ENCODE measurements at places on chromosomes 6 and 20.
A peak's percentile ranks its signal among the peaks of the same experiment; 100 is the strongest.

DNA sequence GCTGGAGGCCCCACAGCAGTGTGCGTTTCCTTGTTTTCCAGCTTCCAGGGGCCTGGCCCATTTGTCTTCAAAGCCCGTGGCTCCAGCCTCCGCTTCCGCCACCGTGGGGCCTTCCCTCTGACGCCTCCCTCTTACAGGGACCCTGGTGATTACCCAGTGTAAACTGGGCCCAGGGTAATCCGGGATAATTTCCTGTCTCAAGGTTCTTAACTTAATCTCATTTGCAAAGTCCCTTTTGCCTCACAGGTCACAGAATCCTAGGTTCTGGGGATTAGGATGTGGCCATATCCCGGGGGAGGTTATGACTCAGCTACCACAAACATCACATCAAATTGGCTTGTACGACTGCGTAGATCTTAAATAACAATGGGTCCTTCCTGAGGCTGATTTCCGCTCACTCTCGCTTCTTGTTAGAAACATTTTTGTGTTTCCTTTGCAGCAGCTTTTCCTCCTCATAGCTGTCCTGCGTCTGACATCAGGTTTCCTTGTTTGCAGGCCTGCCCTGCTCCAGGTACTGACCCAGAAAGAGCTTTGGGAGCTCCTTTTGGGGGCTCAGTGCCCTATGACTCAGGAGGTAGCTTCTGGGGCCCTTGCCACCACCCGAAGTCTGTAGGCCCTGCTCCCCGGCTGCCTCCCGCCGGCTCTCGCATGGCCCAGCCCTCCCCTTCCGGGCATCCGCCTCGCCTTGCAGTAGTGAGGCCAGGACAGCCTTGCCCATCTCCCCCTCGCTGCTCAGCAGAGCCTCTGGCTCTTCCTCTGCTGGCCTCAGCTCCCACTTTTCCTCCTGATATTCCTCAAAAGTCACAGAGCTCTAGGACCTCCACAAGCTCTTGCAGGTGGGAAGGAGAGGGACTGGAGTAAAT, 100.5 kb downstream of the ERMARD start:
- DNase-seq: no peak

DNA sequence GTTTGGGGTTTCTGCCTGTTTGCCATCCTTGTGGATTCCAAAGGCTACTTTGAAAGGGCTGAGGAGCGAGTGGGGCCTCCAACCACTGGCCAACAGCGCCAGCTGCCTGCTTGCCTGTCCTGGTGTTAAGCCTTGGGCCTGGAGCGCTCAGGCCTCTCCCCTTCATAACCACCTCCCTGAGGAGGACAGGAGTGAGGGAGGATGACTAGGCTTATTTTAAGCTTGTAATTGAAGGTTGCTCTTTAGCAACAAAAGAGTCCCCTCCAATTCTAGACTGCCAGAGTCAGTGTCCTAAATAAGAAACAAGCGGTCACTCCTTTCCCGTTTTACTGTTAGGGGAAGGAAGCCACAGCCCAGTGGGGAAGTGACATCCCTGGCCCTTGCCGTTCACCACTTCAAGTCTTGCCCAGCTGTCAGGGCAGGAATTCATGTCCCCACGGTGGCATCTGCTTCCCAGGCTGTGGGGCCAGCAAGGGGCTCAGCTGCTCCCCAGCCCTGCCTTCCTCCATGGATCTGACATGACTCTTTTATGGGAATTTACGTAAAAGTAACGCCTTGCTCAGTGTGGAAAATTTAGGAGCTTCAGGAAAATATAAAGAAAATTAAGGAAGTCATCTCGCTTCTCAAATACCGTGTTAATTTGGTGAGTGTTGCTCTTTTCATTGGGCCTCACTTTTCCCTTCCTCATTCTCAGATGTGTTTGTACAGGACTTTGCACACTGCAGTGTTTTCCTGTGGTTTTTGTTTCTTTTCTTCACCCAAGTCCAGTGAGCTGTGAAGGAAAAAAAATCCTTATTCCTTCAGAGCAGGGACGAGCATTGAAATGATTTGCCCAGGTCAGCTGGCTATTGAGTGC, 57.8 kb downstream of the SSR1 start:
- no peak for DNase-seq

DNA sequence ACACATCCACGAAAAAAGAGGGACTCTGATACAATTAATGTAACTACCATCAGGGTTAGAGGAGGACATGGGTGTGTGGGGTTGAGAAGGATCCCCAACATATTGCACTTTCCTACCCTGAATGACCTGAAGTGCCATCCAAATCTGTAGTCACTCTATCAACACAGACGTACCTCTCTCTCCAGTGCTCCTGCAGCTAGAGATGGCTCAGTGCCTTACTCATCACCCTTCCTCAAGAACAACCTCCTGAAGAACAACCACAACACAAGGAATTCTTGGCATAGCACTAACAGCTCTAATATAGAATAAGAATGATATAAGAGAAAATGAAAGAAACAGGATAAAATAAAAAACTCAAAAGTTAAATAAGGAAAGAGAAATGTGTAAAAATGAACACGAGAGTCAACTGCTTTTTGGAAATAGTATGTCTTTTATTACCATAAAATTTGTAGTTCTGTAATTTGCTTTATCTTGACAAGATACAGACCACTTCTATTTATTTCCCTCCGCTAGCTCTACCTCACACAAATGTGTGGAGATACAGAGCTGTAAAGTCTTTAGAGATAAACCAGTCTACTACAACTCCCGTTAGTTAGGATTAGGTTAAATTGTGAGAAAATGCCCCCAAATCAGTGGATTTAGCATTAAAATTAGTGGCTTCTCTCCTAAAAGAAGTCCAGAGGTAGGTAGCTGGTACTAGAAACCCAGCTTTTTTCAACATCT, 63.9 kb downstream of the REV3L start:
- DNase-seq: no peak

- no peak for DNase-seq
These were observed 10.4 kb upstream of the TRAF3IP2 start for GRCh38 chr6:111615916-111616612.

- DNase-seq: peak; percentile 56
These were observed 1.7 kb downstream of the SCML4 start for GRCh38 chr6:107822176-107823046.

GRCh38 chr6:125802943-125803377, 12.2 kb downstream of the NCOA7 start:
- no peak for DNase-seq

DNA sequence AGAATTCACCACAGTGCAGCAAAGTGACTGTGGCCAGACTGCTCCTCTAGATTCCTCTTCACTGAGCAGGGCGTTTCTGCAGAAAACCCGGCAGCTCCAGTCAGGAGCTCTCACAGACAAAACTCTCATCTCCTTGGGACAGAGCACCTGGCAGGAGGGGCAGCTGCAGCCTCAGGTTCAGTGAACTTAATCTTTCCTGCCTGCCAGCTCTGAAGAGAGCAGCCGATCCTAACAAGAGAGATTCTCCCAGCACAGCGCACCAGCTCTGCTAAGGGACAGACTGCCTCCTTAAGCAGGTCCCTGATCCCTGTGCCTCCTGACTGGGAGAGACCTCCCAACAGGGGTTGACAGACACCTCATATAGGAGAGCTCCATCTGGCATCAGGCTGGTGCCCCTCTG, 1065.5 kb downstream of the GRIK2 start:
- no peak for DNase-seq

GRCh38 chr20:50995506-50995905, 27.4 kb downstream of the KCNG1 start:
- no peak for DNase-seq

DNA sequence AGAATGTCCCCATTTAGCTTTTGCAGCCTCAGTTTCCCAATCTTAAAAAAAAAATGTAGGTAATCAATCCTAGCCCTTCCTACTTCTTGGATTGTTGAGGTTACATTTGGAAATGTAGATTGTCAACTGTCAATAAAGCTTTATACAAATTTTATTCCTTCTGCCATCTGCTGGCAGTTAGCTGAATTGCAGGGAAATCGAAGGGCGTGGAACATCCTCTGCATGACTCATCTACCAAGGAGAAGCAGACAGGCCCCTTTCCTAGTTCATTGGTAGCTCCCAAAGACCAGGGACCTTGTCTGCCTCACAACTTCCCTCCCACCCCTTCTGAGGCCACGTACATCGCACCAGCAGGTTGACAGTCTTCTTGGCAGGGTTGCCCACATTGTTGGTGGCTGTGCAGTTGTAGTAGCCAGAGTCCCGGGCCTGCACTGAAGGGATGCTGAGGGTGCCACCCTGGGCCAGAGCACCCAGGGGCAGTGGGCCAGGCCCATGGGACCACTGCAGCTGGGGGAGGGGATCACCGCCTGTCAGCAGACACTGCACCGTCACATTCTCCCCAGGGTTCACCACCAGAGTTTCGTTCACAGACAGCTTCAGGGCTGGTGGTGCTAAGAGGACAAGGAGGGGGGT, 43.6 kb downstream of the MDGA1 start:
- DNase-seq: peak; percentile 61

- no peak for DNase-seq
These were observed 287.5 kb downstream of the LRFN2 start for GRCh38 chr6:40299681-40300080.

DNA sequence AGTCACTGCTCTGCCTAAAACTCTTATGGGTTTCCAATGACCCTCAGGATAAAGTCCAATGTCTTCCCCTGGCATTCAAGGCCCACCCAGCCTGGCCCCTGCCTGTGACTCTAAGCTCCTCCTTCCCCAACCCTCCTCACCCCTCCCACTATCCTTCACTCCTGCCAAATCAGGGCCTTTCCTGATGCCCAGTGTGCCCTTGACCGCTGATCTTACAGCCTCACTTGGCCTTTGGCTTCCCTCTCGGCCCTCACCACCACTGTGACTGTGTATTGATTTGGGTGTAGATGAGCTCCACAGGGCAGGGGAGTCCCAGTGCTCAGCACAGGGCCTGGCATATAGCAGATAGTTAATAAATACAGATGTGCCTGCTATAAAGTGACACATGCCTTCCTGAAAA, 115.7 kb downstream of the TOX2 start:
- no peak for DNase-seq

DNA sequence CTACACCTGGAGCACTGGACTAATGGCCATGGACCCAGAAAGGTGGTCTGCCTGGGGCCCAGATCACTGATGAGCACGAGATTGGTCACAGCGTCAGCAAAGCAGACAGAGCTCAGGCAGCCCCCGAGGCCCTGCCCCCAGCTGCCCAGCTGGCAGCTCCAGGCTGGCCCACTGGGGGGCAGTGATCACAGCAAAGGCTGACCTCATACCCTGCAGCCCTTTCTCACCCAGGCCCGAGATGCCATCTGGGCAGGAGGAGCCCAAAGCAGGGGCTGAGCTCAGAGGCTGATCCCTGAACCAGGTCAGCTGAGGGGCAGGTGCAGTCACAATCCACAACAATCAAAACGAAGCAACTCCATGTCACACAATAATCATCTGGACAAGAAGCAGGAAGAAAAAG, 4.1 kb downstream of the MAP1LC3A start:
- DNase-seq: no peak

- DNase-seq: no peak
These were observed 75.1 kb downstream of the NINL start for GRCh38 chr20:25510202-25510601.

GRCh38 chr6:151196555-151196954, 43.2 kb upstream of the AKAP12 start:
- DNase-seq: no peak

DNA sequence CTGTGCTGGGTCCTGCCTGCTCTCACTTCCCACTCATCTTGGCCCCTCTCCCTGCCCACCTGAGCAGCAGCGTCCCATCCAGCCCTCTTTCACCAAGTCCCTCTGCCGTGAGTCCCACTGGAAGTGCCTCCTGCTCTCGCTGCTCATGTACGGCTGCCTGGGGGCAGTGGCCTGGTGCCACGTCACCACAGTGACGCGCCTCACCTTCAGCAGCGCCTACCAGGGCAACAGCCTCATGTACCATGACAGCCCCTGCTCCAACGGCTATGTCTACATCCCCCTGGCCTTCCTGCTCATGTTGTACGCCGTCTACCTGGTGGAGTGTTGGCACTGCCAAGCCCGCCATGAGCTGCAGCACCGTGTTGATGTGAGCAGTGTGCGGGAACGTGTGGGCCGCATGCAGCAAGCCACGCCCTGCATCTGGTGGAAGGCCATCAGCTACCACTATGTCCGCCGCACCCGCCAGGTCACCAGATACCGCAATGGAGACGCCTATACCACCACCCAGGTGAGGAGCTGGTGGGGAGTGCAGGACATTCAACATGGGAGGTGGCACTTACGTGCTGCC, 2.8 kb downstream of the TMEM151B start:
- DNase-seq: no peak

- no peak for DNase-seq
These were observed 103.1 kb upstream of the SULF2 start for GRCh38 chr20:47888351-47888750.

- DNase-seq: peak; percentile 74
These were observed 72.6 kb upstream of the LY86 start for GRCh38 chr6:6515691-6516607.

- DNase-seq: peak; percentile 22
These were observed 77.4 kb upstream of the TMEM170B start for GRCh38 chr6:11460001-11460668.

- no peak for DNase-seq
These were observed 66.8 kb upstream of the HMGN3 start for GRCh38 chr6:79301290-79301689.

- no peak for DNase-seq
These were observed 6.5 kb downstream of the IP6K3 start for GRCh38 chr6:33740204-33740608.

DNA sequence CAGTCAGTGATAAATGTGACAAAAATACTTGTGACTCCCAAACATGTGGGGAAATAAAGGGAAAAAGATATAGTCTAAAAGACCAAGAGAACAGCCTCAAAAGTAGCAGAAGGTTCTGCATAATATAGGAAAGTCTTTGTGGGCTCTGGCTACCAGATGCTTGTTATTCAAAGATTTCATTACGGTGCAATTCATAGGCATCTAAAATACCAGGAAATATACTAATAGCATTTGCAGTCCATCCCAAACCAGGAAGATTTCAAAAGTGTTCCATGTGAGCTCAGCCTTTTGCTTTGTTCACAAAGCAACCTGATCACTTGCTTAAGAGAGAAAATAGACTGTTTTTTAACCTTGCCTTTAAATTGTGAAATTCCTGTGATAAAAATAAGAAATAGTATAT, 506.7 kb upstream of the MARCKS start:
- DNase-seq: no peak

GRCh38 chr6:52286798-52287432, 2.4 kb upstream of the MCM3 start:
- DNase-seq: peak; percentile 45

GRCh38 chr20:47099825-47100441, 205.3 kb downstream of the EYA2 start:
- DNase-seq: no peak

DNA sequence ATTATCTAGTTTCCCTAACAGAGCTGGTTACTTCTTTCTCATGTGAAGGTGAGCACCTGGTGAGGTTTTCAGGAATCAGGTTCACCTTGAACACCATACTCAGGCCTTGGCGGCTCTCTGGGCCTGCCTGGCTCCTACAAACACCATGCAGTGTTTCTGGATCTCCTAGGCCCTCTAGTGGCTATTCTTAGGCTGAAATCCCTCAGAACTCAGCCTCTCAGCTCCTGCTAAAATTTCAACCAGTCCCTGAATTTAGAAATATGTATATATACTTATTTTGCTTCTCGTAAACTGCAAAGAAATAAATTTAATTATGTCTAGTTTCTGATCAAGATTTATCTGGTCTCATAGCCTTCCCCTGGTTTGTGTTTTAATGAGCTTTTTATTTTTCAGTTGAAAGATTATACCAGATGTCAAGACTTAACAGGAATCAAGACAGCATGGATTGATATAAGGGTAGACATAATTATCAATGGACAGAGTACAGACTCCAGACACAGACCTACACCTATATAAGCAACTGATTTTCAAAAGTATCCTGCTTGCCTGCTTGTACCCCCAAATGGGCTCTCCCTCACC, 55.9 kb downstream of the ANKEF1 start:
- DNase-seq: peak; percentile 16

- DNase-seq: no peak
These were observed 254.4 kb upstream of the POU3F2 start for GRCh38 chr6:98579941-98580340.

All from stimulated activated naive CD8-positive, alpha-beta T cell treated with anti-CD3 and anti-CD28 coated beads, Interleukin-15, amount 100 ng/mL, for 72 hours (primary cell).